ENCODE measurements at places on chromosomes 2 and 18. TPM values are rescaled to one million over a fixed set of nuclear protein-coding genes. Genes with fewer than 3 reads are reported as not detected.
A peak's percentile ranks its signal among the peaks of the same experiment; 100 is the strongest.

DBI gene
- total RNA-seq: 172 TPM

GRCh38 chr2:3634596-3635121 is 23.3 kb upstream of the ALLC start:
- no peaks in the 10 kb centered on the region for H3K4me1 ChIP-seq
- no peaks in the 10 kb centered on the region for H3K27me3 ChIP-seq
- no peak for DNase-seq
- no peak overlapping the region for H3K4me3 ChIP-seq

DNA sequence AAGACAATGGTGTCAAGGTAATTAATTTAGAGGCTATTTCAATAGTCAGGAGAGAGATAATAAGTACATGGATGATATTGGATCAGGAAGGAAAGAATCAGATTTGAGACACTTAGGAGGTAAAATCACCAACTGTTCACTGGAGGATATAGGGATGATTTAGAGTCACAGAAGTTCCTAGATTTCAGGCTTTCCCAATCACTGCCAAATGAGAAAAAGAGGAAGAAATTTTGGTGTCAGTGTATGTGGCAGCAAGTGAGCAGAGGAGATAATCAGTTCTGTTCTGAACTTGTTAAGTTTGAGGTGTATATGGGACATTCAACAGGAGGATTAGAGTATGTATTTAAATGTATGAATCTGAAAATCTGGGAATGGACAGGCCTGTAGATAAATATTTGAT is 640.4 kb downstream of the NR4A2 start:
- no peaks in the 10 kb centered on the region for H3K36me3 ChIP-seq
- no peaks in the 10 kb centered on the region for H3K27me3 ChIP-seq
- no peak for DNase-seq
- no peak overlapping the region for H3K27ac ChIP-seq

- no peak for DNase-seq
- H3K27me3 ChIP-seq: no peaks in the 10 kb centered on the region
- H3K4me3 ChIP-seq: peak overlapping the region; percentile 68
- H3K27ac ChIP-seq: peak overlapping the region; percentile 81
Observed at GRCh38 chr2:42791606-42792005, 777 bp downstream of the HAAO start.

- H3K36me3 ChIP-seq: peaks cover 55% of the 10 kb centered on the region
- H3K27ac ChIP-seq: no peak overlapping the region
- H3K27me3 ChIP-seq: no peaks in the 10 kb centered on the region
- H3K4me3 ChIP-seq: no peak overlapping the region
Observed at GRCh38 chr2:186637497-186637800, 47.6 kb downstream of the ITGAV start.

DNA sequence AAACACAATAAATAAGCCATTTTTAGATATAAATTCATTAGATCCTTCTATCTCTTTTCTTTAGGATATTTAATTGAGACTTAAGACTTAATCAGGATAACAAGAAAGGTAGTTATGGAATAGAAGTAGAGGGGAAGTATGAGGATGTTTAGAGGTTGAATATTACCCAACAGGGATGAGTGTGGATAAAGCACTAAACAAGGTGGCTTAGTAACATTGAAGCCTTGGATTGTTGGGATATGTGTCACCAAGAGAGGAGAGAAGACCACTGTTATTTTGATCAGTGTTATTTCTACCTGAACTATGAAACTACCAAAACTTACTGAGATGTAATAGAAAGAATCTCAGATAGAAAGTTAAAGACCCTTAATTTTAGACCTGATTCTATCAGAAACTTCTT is 405.7 kb downstream of the PIK3C3 start:
- H3K27me3 ChIP-seq: no peaks in the 10 kb centered on the region
- DNase-seq: no peak
- no peak overlapping the region for H3K4me3 ChIP-seq
- no peak overlapping the region for H3K27ac ChIP-seq
- no peaks in the 10 kb centered on the region for H3K36me3 ChIP-seq
- H3K4me1 ChIP-seq: no peaks in the 10 kb centered on the region

GRCh38 chr18:57789759-57790158 is 13.4 kb downstream of the ATP8B1 start:
- H3K4me3 ChIP-seq: no peak overlapping the region
- H3K27me3 ChIP-seq: no peaks in the 10 kb centered on the region
- peaks cover 44% of the 10 kb centered on the region for H3K4me1 ChIP-seq
- H3K36me3 ChIP-seq: no peaks in the 10 kb centered on the region
- peak overlapping the region; percentile 8 for H3K27ac ChIP-seq

- peak overlapping the region; percentile 53 for H3K27ac ChIP-seq
- DNase-seq: no peak
- H3K4me3 ChIP-seq: no peak overlapping the region
- no peaks in the 10 kb centered on the region for H3K36me3 ChIP-seq
Observed at GRCh38 chr2:9573013-9573720, 17.5 kb upstream of the ADAM17 start.

GRCh38 chr2:41510108-41510507 is 537.7 kb upstream of the PKDCC start:
- no peaks in the 10 kb centered on the region for H3K36me3 ChIP-seq
- no peak overlapping the region for H3K4me3 ChIP-seq
- H3K27me3 ChIP-seq: no peaks in the 10 kb centered on the region
- H3K27ac ChIP-seq: no peak overlapping the region
- H3K4me1 ChIP-seq: no peaks in the 10 kb centered on the region

- H3K36me3 ChIP-seq: no peaks in the 10 kb centered on the region
- no peaks in the 10 kb centered on the region for H3K4me1 ChIP-seq
- H3K27ac ChIP-seq: no peak overlapping the region
- H3K4me3 ChIP-seq: no peak overlapping the region
- DNase-seq: no peak
Observed at GRCh38 chr2:196368546-196369225, 197.3 kb upstream of the STK17B start.

- no peaks in the 10 kb centered on the region for H3K27me3 ChIP-seq
- no peak overlapping the region for H3K27ac ChIP-seq
- H3K4me3 ChIP-seq: no peak overlapping the region
- no peaks in the 10 kb centered on the region for H3K36me3 ChIP-seq
- no peaks in the 10 kb centered on the region for H3K4me1 ChIP-seq
Observed at GRCh38 chr2:67186871-67187270, 210.3 kb upstream of the ETAA1 start.

GRCh38 chr2:201118961-201119854 is 3.2 kb downstream of the CFLAR start:
- peaks cover 21% of the 10 kb centered on the region for H3K36me3 ChIP-seq
- no peak for DNase-seq
- H3K4me3 ChIP-seq: peak overlapping the region; percentile 77
- H3K27ac ChIP-seq: peak overlapping the region; percentile 100
- no peaks in the 10 kb centered on the region for H3K27me3 ChIP-seq

- no peak overlapping the region for H3K27ac ChIP-seq
- H3K4me1 ChIP-seq: no peaks in the 10 kb centered on the region
- H3K4me3 ChIP-seq: no peak overlapping the region
- no peaks in the 10 kb centered on the region for H3K36me3 ChIP-seq
Observed at GRCh38 chr18:8515142-8515865, 93.9 kb upstream of the RAB12 start.

C18orf63 gene
- total RNA-seq: 0.65 TPM

DNA sequence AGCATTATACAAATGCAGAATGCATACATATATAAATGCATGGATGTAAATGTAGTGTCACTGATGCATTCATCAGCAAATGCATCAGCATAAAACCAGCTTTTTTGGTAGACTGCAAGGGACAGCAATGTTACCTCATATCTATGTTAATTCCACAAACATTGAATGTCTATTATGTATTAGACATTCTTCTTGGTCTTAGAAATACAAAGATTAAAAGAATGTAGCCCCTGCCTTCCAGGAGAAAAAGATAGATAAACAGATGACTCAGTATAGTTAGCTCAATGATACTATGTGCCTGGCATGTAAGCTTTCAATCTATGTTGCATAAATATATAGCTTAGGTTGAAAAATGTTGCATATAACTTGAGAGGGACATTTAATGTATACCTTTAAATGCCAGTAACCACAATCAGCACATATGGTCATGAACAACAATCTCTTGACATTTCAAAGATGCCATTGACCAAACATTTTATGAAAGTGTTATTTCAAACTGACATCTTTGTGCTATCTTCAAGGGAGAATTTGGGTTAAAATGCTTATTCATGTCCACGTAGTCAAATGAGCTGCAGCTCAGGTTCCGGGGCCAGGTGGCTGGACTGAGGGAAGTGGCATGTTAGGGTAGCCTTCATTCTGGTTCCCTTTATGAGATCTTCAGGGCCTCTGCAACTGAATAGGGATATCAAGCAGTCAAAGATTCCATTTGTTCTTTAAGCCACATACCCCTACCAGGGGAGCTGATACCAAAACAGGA is 45.2 kb upstream of the GCG start:
- no peak overlapping the region for H3K27ac ChIP-seq
- H3K4me1 ChIP-seq: no peaks in the 10 kb centered on the region
- no peaks in the 10 kb centered on the region for H3K36me3 ChIP-seq
- H3K4me3 ChIP-seq: no peak overlapping the region

GRCh38 chr2:168912901-168913369 is 11.8 kb downstream of the G6PC2 start:
- peaks cover 7% of the 10 kb centered on the region for H3K4me1 ChIP-seq
- H3K27me3 ChIP-seq: peaks cover 7% of the 10 kb centered on the region
- no peak for DNase-seq

GRCh38 chr2:175950512-175950911 is 51.6 kb downstream of the LNPK start:
- no peak overlapping the region for H3K4me3 ChIP-seq
- H3K36me3 ChIP-seq: no peaks in the 10 kb centered on the region
- H3K27me3 ChIP-seq: no peaks in the 10 kb centered on the region
- DNase-seq: no peak

DNA sequence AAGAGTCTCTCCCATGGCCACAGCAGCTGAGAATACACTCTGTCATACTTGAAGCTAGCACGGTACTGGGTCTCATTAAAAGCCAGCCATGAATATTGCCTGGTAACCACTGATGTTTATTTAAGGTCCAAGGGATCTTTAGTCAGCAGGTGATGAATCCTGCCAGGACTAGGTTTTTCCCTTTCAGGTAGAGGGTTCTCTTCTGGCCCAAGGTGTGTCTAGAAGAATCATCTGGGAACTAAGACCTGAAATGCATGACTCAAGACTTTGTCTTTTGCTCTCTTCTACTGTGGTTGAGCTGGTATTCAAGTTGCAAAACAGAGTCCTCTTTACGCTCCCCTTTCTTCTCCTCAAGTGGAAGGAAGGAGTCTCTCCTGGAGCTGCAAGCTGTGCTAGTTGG is 400.5 kb upstream of the FSIP2 start:
- no peak overlapping the region for H3K4me3 ChIP-seq
- no peaks in the 10 kb centered on the region for H3K27me3 ChIP-seq
- no peaks in the 10 kb centered on the region for H3K36me3 ChIP-seq
- DNase-seq: no peak
- H3K4me1 ChIP-seq: no peaks in the 10 kb centered on the region

GRCh38 chr18:42339372-42339771 is 384.3 kb downstream of the PIK3C3 start:
- H3K4me3 ChIP-seq: no peak overlapping the region
- H3K4me1 ChIP-seq: no peaks in the 10 kb centered on the region
- DNase-seq: no peak
- H3K27me3 ChIP-seq: no peaks in the 10 kb centered on the region

DNA sequence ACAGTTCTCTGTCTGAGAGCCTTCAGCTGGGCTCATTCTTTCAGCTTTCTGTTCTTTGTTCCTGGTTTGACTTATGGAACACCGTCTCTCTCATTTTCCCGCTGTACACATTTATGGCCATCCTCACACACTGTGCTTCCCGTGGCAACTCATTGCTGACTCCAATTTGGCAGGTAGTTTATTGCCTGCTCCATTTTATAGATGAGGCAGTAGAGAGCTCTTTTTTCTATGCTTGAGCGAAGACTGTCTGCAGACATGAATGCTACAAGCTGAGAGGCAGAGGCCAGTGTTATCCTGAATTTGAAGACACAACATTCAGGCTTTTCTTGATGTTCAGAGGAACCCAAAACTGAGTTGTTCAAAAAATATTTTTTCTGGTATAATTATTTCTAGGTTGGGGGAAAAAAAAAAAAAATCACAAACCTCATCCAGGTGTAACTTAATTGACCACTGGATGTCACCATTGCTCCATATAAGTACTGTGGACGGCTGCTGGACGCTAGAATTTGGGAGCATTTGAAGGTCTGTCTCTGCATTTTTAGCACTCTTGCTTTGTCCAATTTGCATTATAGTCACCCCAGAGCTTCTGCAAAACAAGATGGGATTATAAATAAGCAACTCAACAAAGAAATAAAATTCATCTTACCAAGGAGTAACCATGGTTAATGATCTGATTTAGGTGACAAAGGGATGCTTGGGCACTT is 83.5 kb downstream of the HRH4 start:
- H3K4me1 ChIP-seq: no peaks in the 10 kb centered on the region
- H3K4me3 ChIP-seq: no peak overlapping the region
- no peak overlapping the region for H3K27ac ChIP-seq
- no peaks in the 10 kb centered on the region for H3K36me3 ChIP-seq
